ENCODE measurements at places on chromosomes 7 and 10.

DNA sequence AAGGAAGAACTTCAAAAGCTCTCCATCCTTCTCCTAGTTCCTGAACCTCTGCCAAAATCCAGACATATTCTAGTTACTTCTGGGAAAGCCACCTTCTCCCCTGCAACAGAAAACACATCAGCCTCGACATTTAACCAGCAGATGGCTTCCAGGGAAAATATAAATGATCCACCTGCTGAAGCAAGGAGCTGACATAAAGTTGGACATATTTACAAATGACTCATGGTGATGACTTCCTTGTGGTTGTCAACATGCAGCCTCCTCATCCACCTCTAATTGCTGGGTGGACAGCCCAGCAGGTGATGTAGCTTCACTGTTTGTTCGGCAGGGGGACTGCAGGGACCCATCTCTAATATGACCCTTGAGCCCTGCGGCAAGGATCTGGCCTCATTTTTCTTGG is 266.0 kb downstream of the C7orf25 start:
- DNase-seq: no peak

- DNase-seq: peak; percentile 60
Observed at GRCh38 chr7:73521636-73522104, 423 bp downstream of the BAZ1B start.

GRCh38 chr7:90155206-90155605 is 937 bp downstream of the STEAP1 start:
- DNase-seq: no peak

DNA sequence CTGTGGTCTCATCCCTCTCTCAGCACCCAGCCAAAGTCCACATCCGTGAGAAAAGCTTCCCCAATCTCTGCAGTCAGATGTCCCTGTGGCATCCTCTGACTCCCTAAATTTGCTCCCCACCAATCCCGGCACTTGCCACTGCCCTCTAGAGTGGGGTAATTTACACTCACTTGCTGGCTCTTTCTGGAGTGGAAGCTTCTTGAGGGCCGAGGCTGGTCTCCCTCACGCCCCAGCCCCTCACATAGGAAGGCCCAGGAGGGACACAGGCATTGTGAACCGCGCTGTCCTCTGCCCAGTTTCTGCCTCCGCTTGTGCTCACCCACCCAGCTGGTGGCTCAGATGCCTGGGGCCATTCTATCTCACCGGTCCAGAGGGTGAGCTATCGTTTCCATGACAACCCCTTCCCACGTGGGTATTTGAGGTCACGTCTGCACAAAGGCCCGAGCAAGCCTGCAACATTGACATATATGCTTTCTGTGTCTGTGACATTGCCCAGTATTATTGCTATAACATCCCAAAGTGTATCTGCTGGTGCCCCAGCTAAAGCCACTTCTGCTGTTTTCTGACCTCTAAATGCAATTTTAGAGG is 97.3 kb upstream of the CTBP2 start:
- no peak for DNase-seq

GRCh38 chr7:5578495-5578894 is 154.9 kb upstream of the TNRC18 start:
- no peak for DNase-seq

- DNase-seq: no peak
Observed at GRCh38 chr10:129601737-129602136, 134.7 kb downstream of the MGMT start.

GRCh38 chr7:117809958-117810357 is 63.3 kb downstream of the CTTNBP2 start:
- DNase-seq: no peak

GRCh38 chr10:43679509-43679908 is 30.8 kb upstream of the ZNF32 start:
- peak; percentile 27 for DNase-seq

DNA sequence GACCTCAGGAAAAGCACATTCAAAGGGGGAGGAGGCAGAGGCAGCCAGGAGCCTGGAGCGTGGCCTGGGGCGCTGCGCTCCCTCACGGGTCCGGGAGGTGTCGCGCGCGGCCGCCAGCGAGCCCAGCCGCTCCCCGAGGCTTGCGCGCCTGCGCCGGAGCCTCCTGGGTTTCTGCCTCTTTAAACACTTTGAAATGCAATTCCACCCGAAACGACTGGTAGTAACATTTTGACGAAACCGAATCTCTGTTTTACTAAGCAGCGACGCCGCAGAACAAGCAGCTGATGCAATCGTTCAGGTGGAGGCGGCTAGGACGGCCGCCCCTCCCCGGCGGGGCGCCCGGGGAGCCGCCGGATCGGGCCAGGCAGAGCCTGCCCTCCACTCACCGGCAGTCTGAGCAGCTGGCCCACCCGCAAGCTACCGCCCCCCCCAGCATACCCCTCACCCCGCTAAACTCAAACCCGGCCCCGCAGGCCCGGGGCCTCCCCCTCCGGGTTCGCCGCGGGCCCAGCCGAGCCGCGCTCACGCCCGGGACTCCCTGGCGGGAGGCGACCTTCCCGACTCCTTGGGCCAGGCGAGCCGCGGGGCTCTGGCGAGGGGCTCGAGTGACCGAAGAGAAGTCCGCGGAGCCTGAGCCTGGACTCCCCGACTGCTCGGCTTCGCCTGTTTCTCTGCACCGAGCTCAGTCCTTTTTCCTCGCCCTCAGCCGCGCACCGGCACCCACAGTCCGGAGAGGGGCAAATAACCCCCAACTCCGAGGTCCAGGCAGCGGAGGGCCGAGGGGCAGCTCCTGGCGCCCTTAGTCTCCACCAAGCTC is 3.2 kb downstream of the MKX start:
- DNase-seq: peak; percentile 59

DNA sequence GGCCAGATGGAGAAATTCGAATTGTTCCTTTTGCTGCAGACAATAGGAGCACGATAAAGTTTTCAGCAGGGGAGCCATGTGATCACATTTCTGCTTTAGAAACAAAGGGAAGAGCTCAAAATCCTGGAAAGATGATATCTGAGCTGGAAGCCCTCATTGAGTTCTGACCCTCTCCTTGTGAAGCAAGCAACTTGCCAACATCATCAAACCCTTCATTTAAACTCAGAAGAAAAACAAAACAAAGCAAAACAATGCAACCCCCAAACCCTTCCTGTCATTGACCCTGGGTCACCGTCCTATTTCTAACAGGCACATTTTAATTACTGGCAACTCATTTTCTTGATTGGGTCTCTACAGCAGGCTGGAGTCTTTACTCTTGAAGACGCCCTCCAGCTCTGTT is 198.3 kb upstream of the ZNF32 start:
- no peak for DNase-seq

DNA sequence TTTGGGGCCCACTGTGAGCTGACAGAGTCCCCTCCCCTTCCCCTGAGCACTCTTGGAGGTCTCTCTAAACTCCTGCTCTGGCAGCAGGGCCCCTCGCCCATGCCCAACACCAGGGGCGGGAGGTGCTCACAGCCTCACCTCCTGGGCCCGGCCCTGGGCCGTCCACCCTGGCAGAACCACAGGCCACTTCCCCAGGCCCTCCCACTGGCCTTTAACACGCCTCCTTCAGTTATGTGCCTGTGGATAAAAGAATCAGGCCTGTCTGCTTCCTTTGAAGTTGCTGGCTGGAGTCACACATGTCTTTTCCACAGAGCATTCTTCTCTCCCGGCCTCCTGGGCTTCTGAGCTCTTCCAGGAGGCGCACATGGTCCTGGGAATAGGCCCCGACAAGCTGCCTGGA is 10.2 kb downstream of the MYL10 start:
- DNase-seq: no peak
